Activated CD4-positive, alpha-beta T cell treated with anti-CD3 and anti-CD28 coated beads, Interleukin-2, amount 10 ng/mL, durations not matched to agents 7 days and 5 days (primary cell): ENCODE measurements at places on chromosomes 3 and 15.

GRCh38 chr3:34312684-34313083, 514.3 kb downstream of the PDCD6IP start:
- DNase-seq, result no peak

DNA sequence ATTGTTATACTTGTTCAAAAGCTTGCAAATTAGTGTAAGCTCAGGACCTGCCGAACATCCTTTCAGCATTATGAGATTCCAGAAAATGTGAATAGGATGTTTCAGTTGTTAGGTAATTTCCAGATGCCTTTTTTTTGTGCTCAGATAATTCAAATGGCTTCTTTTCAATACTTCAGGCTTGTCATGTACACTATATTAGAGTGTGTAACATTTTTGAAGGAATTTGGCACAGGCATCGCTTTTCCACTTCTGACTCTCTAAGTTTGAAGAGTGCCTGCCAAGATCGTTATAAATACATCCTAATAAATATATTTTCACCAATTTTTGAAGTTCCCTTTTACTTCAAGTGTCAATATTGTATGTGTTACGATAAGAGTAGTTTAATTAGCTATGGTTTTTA, 35.2 kb downstream of the CADM2 start:
- DNase-seq, result no peak

GRCh38 chr3:48563382-48563918, at the start of gene UCN2:
UCN2 (minus strand) TSS chr3:48563781; CDS start chr3:48563124, 657 bp downstream.
- DNase-seq, result no peak

GRCh38 chr3:33658621-33658990, 59.4 kb downstream of the CLASP2 start:
- DNase-seq, result no peak

- DNase-seq, result no peak
Measured at GRCh38 chr3:65678516-65678915, 360.2 kb downstream of the MAGI1 start.
